Upper lobe of left lung (tissue), 6 donors: ENCODE measurements at places on chromosomes 3 and 15.

DNA sequence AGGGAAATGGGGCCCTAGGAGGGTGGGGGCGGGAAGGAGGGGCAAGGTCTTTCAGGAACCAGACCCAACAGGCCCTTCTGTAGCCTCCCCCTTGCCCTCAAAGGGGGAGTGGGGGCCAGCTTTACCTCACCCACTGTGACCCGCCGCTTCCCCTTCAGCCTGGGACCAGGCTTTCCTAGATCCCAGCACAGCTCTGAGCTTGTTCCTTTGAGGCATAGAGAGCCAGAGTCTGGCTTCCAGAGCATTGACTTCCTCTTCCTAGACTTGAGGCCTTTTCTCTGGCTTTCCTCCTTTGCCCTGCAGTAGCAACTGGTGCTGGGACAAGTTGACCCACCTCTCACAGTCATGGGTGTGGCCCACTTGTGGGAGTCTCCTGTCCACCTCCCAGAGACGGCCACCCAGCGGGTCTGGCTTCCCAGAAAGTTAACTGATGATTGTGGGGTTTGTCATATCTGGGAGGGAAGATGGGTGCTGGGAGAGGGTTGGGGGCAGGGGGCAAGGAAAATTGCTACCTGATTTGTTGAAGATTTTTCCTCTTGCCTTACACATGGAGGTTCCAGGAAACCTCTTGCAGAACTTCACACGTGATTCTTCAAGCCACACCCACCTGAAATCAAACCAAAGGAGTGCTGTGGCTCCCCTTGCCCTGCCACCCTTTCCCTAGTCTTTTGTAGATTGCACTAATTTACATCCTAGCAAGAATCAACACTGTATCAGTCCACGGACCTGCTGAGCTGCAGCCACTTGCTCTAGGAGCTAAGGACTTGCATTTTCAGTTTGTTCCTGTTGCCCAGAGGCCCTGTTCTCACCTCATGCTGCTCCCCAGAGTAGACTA is 4.1 kb upstream of the CHST14 start:
- peak; percentile 40 for DNase-seq

DNA sequence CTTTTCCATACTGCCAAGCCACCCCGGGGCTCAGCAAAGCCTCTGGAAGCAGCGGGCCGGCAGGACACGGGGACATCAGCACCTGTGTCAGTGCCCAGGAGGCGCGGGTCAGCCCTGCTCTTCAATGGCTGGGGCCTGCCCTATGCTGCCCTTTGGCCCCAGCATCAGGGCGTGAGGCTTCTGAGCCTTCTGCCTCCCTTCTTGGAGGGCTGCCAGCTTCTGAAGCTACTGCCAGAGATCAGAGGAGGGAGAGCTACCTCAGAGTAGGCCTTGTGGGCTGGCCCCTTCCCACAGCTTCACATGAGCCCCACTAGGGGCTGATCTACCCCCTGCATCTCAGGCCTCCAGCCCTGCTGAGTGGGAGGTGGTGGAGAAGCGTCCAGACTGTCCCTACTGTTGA is 13.0 kb upstream of the TMEM115 start:
- DNase-seq = no peak

DNA sequence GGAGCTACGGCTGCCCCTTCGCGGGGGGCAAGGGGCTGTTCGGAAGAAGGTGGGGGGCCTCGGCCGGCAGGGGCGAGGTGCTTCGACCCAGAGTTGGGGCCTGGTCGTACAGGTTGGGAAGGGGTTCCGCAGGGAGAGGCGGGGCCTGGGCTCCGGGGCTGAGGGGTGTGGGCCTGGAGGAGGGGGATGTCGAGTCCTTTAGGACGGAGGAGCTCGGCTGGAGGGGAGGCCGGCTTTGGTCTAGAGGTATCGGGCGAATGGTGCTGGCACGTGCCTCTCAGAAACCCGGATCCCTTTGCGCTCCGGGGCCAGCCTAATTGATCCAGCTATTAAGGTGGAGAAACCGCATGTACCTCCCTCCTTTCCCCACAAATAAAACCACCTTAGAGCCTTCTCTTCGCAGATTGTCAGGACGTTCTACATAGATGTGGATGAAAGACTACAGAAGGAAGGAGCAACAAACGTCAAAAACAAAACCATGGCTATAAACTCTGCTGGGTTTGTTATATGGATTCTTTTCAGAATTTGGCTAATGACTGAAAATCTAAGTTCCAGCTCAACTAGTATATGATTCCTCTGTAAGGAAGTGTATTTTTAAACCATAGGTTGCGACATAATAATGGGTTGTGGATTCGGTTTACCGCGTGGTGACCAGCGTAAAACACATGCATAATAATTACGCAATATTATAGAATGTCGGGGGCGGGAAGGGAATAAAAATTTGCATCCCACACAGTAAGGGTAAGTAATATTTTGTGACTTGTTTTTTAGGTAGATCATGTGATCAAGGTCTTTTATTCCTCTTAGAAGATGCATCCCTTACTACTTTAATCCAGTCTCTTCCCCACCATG is 644 bp upstream of the NGLY1 start:
- DNase-seq = no peak

DNA sequence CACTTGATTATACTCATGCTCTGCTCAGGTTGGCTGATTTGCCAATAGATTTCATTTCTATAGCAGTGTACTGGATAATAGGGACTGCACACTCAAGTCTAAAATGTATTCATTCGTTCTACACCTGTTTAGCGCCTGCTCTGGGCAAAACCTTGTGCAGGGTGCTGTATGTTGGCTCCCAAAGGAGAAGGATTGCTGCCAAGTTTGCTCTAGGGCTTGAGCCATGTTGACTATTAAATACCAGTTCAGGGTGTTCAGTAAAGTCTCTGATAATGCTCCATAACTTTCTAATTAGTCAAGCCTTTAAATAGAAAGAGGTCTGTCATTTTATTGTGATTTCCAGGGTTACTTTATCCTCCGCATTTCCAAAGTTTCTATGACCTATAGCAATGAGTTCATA is 470.2 kb downstream of the MAGI1 start:
- no peak for DNase-seq

DNA sequence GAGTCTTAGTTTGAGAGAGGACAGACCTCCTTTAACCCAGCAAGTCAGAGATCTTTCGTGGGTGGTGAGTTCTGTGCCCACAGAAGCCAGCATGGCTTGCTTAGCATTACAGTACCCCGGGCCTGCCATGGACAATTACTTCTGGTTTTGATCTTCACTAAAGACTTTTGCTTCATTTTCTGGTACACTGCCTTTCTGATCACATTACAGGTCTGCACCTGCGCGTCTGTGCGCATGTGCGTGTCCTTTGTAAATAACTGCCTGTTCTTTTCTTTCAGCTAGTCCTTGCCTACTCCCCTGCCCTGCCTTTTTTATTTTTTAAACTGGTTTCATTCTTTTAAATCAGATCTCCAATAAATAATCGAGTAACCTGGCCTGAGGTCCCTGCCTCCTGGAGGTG is 57.1 kb upstream of the CMTM8 start:
- no peak for DNase-seq

DNA sequence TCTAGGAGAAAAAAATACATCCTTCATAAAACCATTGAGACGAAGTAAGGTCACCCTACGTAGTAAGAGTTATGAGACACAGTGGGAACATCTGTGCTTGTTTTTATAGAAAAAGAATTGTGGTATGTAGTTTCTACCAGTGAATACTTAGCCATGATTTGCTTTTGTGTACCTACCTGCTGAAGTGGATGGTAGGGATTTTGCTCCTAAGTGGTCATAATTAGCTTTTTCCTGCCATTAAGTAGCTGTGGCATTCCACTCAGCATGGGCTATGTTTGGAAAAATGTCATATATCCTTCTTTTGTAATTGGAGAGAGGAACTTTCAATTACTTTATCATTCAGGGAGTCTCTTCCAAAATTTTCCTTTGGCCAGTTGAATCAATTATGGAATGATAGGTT is 63.7 kb downstream of the CHD2 start:
- DNase-seq = no peak
